Stimulated activated CD4-positive, alpha-beta T cell treated with anti-CD3 and anti-CD28 coated beads, Interleukin-2, amount 100 ng/mL, for 4 hours (primary cell): ENCODE measurements at places on chromosomes 2 and 18.
A peak's percentile ranks its signal among the peaks of the same experiment; 100 is the strongest.

- no peak for DNase-seq
Observed at GRCh38 chr2:95004711-95005110, 20.8 kb upstream of the MAL start.

DNA sequence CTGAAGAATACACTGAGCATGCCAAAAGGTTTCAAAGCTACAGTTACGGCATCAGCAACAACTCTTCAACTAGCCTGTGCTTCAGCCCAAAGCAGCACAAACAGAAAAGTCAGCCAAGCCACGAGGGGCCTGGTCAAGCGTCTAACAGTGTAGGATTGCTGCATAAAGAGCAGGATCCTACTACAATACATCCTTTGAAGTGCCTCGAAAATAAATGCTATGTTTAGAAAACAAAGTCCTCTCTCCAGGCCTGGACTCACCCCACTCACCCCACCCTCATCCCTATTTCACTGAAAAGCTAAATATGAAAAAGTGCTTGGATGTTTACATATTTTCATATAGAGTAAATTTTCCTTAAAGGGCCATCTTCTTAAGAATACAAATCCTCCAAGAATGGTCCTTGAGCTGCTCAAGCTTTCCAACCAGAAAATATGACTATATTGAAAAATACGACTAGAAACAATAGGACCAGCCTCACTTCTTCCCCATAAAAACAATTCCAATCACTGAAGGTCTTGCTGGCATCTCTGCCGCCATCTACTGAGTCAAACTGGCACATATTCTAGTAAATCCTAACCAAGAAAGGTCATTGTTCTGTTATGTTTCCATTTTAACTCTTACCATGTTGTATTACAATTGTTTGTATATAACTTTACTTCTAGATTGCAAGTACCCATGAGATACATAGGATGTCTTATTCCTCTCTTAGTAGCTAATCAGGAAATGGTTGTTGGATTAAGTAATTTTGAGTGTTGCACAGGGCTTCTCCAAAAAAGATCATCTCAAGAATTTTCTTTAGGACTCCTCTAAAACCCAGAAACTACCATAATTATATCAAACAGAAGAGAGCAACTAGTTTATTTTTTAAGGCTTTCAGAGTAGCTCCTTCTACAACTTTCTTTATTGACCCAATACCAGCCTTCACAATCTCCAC, 63.6 kb downstream of the CLHC1 start:
- peak; percentile 5 for DNase-seq

DNA sequence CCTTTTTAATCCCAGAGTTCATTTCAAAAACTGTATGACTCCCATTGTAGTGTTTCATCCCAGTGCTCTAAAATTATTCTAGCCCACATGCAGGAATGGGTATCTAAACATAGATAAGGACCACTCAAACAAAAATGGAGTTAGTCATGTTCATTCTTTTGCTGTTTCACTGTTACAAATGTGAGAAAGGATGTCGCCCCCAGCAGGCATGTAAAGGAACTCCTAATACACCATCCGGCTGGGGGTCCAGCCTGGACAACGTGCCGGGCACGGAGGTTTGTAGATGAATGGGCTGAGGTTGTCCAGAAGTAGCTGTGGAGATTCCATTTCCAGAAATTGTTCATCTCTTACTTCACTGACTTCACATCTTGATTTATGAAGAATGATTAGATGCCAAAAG, 101.9 kb upstream of the RAB12 start:
- DNase-seq = no peak

- no peak for DNase-seq
Observed at GRCh38 chr2:159091976-159092375, 123.5 kb downstream of the TANC1 start.

GRCh38 chr18:57649556-57650500, 28.2 kb upstream of the NARS1 start:
- no peak for DNase-seq

- DNase-seq = no peak
Observed at GRCh38 chr2:120710256-120710655, 25.4 kb upstream of the GLI2 start.

DNA sequence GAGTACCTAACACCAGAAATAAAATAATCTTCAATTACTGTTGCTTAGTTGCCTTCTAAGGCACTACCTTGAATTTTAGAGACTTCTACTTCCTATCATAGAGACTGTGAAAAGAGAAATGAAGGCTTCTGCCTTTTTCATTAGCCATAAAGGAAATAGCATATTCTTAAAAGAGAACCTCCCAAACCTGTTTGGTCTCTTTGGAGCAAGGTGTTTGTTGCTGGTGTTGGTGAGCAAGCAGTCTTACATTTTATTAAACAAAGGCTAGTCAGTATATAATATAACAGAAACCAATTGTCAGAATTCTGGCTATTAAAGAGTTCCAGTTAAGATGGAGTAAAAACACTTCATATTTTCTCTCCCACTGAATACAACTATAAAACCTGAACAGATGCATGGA, 116.4 kb downstream of the TAF4B start:
- DNase-seq = no peak

- no peak for DNase-seq
Observed at GRCh38 chr2:75553935-75554531, 6.7 kb downstream of the EVA1A start.

- no peak for DNase-seq
Observed at GRCh38 chr18:12765126-12765525, 62.3 kb downstream of the PSMG2 start.

DNA sequence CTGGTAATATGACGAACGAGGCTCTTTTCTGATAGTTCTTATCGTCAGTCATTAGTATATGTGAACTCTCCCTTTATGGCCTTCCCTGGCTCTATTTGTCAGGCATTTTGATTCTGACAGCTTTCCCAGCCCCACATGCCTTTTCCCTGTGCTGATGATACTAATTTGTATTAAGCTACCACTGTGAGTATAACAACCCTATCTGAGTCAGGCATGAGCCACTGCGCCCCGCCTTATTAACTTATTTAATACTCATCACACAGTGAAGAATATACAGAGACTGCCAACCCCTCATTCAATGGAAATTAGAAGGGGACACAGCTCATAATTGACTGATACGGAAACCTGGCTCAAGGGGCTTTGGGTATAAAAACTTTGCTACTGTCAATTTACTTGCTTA, 140.0 kb downstream of the NETO1 start:
- DNase-seq = no peak

GRCh38 chr2:170554278-170554955, 160.7 kb upstream of the SP5 start:
- no peak for DNase-seq

- no peak for DNase-seq
Observed at GRCh38 chr2:198146346-198146940, 342.1 kb downstream of the PLCL1 start.

DNA sequence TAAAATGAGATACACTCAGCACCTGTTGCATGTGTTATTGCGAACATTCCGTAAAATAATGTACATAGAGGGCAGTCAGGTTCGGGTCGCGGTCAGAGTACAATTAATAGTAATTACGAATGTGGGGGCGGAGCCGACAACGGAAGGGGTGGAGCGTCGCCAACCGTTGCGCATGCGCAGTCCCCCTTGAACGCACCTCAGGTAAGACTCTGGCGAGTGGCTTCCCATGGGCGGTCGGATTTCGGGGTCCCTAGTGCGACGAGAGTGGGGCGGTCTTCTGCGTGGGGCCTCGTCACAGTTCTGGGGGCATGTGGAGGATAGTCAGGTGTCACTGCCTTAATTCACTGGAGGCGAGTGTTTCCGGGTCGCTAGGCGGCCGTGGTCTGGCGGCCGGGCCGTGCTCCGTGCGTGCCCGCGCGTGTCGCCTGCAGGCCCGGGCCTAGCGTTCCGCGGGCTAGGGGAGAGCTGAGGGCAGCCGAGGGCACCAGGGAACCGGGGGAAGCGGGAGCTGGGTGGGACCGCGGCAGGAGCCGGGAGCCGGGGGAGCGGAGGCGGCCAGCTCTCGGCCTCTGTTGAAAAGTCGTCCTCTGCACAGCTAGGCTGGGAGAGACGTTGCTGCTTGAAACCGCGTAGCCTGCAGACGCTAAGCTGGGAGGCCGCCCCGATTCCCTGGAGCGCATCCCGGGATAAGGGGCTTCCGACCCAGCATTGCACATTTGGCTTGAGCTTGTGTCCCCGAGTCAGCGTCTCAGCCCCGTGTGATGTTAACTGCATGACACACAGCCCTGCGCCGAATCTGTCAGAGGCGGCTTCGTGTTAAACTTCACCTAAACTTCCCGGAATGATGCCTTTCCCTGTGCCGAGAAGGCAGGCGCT, at the start of gene CEBPZOS:
Gene CEBPZOS, plus strand, starts transcription at position 177 of the 876 bp plus-strand sequence. CDS start 3,209 bp downstream, outside the sequence.
- DNase-seq = peak; percentile 82

DNA sequence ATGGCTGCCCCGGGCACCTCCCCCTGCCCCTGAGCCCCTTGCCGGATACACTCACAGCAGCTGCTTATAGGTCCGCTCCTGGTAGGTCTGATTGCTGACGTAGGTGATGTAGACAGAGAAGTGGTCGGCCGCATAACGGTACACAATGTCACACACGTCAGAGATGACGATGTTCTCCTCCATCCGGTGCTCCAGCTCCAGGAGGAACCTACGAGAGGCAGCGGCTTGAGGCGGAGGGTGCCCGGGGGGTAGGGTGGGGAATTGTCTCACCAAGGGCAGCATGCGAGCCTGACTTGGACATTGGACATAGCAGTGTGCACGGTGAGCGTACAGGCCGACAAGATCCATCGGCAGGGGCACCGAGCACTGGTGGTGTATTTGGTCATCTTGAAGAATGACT, 22.8 kb downstream of the SNORC start:
- no peak for DNase-seq

DNA sequence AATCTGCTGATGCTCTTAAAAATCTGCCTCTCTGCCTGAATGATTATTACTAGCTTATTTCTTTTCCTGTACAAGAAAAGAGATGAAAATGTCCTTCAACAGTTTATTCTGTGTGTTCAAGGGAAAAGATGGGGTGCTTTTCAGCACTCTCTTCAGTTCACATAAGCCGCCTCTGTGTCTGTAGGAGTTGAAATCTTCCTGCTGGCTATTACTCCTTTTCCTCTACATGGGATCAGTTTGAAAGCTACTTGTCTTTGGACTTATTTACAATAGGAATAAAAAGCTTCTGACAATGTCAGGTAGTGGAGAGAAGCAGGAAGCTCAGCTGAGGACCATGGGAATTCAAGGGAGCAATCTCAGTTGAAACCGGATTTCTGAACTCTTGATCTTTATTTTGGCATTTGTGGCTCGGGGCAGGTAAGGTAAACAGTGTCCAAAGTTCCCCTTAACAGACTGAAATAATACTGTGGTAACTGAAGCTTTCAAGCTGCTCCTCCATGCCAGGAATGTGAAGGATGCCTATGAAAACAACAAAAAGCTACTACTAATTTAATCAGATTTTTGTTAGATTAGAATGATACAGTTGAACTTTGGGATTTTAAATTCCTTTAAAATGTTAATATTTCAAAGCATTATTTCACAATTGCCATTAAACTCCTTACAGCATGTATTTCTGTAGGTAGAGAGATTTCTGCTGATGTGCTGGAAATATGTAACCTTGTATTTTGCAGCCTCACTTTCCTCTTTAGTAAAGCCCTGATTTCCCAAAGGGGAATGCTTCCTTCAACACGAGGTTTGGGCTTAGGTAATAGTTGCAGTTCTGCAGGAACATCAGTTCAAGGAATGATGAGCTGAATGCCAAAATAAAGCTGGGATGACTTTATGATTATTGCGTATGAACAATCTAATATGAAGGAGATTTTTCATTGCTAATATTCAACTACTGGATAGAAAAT, 43.6 kb downstream of the MAPRE2 start:
- DNase-seq = no peak
